ENCODE measurements at places on chromosomes 2 and 18. TPM values are rescaled to one million over a fixed set of nuclear protein-coding genes. Genes with fewer than 3 reads are reported as not detected.

DNA sequence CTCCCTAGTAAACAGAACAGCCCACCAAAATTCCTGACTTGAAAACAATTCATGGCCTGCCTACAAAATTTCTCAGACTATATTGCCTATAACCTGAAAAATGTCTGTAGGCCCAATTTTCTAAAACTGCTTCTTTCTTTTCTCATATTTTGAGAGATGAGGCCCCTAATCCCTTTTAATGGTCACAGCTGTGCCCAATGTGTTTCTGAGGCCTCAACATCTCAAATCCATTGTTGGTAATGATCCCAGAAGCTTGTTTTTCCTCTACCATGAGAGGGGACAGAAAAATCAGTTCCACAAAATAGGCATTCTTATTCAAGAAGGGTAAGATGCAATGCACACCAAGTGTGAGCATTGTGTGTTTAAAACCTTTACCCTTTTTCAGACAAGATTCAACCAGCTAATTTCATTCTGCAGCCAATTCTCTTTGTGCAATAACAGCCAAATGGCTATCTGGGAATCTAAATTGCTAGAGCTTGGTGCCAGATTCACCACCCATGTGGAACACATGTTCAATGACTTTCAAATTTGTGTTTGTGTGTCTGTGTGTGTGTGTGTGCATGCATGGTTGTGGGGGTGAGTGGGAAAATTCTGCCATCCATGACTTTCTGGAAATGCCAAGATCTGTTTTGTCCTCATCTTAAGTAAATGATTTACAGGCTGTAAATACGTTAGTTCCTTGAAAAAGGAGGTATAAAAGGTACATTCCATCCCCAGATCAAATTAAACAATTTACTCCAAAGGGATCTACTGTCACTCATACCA is 319.5 kb downstream of the TNS1 start:
- peak; percentile 82 for DNase-seq

GRCh38 chr2:64681479-64681967 is 27.8 kb upstream of the SERTAD2 start:
- no peak for DNase-seq

DNA sequence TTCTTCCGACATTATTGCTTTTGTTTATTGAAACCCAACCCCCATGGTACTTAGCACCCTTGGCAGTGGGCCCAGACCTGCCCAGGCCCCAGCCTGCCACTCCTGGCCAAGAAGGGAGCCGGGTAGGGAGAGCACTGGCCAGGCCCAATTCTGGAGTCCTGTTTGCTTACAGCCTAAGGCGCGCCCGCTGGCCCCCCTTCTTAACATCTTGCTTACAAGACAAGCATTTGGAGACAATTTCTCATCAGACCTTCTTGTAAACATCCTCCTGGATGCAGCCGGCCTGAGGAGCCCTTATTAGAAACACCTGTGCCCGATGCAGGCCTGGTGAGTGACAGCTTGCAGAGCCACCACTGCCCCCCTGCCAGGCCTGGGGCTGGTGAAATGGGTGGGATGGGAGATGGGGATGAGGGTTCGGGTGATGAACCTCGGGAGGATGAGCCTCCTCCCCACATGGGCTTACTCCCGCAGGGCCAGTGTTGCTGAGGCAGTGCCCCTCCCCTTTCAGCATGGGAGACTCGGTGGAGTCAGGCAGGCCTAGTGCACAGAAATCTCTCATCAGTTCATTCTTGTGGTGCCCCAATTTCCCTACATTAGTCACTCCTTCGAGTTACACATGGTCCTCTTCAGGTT is 217.5 kb downstream of the CYP26B1 start:
- no peak for DNase-seq

- DNase-seq: no peak
Measured at GRCh38 chr2:238985931-238986446, 138.1 kb downstream of the TWIST2 start.

- peak; percentile 89 for DNase-seq
Measured at GRCh38 chr2:233331536-233331935, 22.8 kb upstream of the DGKD start.

DNA sequence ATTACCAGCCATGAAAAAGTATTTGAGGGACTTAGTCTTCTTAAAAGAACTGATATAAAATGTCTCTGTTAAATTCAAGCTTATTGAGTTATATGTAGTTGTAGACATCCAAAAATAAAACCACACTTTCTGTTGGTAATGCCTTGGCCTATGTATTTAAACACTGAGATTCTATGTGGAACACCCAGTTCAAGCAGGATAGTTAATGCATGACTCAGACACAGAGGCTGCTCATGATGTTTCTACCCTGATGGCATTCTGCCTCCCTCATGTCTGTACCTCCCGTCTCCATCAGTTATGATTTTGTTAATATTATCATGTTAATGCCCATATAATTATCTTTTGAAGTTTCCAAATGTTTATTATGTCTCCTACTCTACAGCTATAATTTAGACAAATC is 164.5 kb downstream of the XIRP2 start:
- DNase-seq: no peak

The ABCG5 gene
- not detected for total RNA-seq

Measured in muscle of leg (tissue), 16 donors.